ENCODE measurements at places on chromosomes 7 and 10.
A peak's percentile ranks its signal among the peaks of the same experiment; 100 is the strongest.

GRCh38 chr7:16515785-16516685 lies 10.6 kb upstream of the LRRC72 start:
- no peak for DNase-seq

- DNase-seq: peak; percentile 13
Observed at GRCh38 chr7:148854983-148855382, 29.1 kb downstream of the EZH2 start.

- DNase-seq: no peak
Observed at GRCh38 chr10:78688230-78688900, 380.4 kb upstream of the ZMIZ1 start.

GRCh38 chr7:57404343-57404966 lies 45.5 kb upstream of the ZNF716 start:
- no peak for DNase-seq

DNA sequence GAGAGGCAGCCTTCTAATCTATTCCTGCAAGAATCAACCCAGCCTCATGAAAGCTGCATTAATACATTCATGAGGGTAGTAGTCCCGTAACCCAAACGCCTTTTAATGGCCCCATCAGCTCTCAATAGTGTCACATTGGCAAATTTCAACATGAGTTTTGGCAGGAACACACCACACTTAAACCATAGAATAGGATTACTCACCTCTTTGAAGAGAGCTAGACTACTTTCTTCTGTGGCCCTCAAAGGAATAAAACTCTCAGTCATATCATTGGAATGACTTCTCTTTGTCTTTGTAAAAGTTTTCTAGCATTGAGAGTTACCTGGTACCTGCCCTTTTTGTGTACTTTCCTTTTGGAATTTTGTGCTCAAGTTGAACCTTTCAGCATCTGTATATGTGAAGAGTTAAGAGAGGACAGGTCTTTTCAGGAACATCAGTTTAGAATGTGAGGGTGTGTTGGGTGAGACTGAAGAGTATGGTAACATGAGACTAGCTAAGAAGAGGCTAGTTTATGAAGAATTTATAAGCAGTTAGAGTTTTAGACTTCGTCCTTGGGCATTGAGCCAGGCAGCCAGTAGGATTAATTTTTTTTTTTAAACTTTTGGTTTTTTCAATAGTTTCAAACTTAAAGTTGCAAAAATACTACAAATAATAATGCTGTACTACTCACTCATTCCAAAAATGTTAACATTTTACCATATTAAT lies 92.6 kb downstream of the MLLT10 start:
- no peak for DNase-seq

GRCh38 chr10:111275091-111275490 lies 198.3 kb downstream of the ADRA2A start:
- no peak for DNase-seq

DNA sequence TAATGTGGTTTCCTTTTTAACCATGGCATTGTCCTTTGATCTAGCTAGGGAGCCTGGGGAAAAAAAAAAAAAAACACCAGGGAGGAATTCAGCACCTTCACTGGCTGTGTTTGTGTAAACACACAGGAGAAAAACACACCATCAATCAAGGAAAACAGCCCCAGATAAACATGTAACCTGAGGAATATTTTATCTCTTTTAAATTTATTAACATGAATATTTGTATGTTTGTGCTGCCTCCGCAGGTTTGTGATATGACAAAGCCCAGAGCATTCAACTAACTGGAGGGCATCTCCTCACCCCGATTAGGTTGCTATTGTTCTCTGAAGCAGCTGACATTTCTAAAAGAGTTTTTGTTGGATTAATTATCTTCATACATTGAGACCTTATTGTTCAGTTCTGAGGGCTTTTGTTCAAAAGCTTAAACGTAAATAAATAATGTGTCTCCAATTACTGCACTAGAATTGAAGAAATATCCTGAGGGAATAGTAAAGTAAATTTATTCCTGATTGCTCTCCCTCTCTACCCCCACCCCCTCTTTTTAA lies 89.4 kb upstream of the SEMA3E start:
- DNase-seq: peak; percentile 70

- no peak for DNase-seq
Observed at GRCh38 chr7:106635411-106635810, 25.5 kb downstream of the CCDC71L start.

- no peak for DNase-seq
Observed at GRCh38 chr10:116253716-116254115, 19.3 kb downstream of the GFRA1 start.

GRCh38 chr7:28065308-28065707 lies 115.3 kb downstream of the JAZF1 start:
- DNase-seq: no peak

DNA sequence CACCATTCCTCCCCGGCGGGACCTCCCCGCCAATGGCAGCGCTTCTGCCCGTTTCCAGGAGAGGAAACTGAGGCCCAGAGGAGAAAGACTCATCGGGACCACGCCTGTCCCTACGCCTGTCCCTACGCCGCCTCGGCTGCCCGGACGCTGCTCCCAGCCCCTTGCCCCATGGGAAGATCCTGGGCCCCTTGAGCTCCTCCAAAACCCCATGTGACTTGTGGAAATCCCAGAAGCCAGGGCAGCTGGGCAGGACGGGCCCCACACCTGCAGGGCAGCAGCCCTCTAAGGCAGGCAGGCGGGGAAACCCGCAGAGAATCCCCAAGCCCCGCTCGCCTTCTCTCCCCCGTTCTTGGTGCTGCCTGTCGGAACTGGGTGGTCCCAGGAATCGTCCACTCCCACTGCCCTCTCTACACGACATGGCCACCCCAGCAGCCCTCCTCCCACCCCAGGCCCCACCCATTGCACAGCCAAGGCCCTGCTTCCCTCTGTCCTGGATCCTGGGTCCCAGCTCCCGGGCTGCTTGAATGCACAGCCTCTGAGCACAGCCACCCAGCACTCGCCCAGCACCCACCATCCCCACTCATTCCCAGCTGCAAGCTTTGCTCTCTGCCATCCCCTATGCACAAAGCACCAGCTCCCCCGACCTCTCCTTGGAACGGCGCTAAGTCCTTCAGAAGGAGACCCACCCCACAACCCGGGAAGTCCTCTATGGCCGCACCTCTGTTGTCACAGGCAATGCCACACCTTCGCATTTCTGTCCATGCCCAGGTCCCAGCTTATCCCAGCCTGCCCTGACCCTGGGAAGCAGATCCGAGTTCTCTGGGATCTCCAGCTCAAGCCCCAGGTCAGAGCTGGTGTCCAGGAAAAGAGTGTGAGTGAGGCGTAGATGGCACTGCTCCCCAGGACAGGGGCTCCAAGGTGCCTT lies 50.6 kb downstream of the SLC29A4 start:
- DNase-seq: no peak

DNA sequence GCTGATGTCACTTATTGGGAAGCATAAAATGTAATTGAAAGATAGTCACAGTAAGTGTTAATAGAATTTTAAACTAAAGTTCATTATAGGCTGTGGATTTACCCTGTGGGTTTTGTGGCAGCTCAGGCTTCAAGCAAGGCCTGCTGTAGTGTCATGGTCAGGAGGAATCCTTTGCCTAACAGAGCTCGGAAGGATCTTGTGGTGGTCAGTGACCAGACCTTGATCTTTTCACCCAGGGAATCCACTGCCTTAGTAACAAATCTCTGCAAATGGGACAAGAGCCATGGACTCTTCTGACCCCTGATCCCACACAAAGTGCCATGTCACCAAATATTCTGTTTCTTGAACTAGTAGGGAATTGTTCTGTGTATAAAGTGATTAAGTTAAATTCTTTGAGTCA lies 20.6 kb upstream of the HDAC9 start:
- no peak for DNase-seq

- DNase-seq: no peak
Observed at GRCh38 chr7:84092207-84092606, 102.4 kb downstream of the SEMA3A start.

DNA sequence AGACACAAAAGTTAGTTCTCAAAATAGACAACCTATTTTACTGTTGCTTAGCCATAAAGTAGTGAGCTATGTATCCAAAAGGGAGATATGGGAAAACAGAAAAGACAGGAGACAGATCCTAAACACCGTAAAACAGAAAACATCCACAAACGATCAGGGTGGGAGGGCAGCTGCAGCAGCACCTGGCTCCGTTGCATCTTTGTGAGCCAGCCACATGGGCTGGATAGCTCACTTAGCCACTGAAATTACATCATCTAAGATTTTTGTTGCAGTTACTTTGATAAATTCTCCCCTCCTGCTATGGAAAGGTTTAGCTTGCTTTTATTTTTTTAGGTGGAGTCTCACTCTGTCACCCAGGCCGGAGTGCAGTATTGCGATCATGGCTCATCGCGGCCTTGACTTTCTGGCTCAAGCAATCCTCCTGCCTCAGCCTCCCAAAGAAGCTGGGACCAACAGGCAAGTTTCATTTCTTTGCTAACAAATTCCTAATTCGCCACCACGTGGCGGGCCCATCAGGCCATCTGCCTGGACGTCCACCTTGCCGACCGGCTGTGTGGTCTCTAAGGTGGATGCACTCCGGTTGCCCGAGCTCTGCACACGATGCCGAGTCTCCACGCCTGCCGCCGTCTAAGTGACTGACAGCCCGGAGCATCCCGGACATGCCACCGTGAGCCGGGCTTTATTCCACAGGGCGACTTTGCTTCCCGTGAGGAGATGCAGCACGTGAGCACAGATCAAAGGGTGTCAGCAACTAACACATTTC lies 159.8 kb downstream of the DIP2C start:
- DNase-seq: peak; percentile 26

DNA sequence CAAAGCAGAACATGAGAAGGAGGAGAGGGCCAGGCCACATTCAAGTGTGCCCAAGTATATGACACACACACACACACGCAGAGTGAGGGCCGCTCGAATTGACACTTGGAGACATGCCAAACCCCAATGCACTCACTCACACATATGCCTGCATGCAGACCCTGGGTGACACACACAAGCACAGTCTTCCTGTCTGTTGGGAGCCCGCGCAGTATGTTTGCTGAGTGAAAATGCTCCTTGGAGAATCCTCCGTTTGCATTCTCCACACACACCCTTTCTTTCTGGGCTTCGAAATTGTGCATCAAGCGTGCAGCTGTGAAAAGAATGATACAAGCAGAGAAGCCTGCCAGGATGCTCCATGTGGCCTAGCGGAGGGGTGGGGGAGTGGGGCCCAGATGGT lies 120.9 kb downstream of the PLXNA4 start:
- DNase-seq: no peak

GRCh38 chr7:158076215-158076614 lies 511.4 kb downstream of the PTPRN2 start:
- DNase-seq: no peak

- peak; percentile 13 for DNase-seq
Observed at GRCh38 chr7:123208793-123209192, 9.0 kb upstream of the SLC13A1 start.

- DNase-seq: no peak
Observed at GRCh38 chr7:91674470-91674869, 206.0 kb downstream of the MTERF1 start.

GRCh38 chr10:48470115-48470892 lies 134.6 kb downstream of the ARHGAP22 start:
- no peak for DNase-seq

DNA sequence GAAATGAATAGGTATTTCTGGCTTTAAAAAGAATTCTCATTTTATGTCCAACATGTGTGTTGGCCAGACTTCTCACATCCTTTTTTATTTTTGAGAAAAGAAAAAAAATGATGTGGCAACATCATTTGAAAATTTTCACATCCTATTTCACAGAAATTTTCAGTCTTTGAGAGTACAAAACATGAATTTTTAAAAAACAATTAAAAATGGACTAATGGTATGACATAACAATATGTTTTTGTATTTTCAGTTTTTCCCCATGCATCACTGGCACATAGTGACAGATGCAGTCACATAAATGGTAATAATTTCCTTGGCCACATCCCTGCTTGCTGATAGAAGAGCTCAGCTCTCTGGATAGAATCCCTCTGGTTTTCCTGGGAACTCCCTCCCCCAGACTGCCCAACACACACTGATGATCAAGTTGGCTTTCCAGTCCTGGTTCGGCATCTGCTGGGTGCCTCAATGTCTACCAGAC lies 188.5 kb upstream of the AGR3 start:
- no peak for DNase-seq

DNA sequence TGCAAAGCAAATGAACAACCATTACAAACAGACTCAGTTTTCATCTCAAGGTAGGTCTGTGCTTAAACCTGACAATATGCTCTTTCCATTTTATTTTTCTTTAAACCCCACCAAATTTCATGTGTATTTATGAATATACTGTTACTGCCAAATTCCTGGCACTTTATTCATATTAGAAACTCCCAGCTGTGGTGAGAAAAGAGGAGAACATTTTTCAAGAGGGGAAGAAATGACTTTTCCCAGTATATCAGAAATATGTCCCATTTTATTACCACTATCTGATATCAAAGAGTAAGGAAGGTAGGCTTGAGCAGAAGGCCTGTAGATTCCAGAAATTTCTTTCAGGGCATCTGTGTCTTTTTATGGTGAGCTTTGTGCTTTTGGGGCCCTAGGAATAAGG lies 189.6 kb downstream of the ADAM12 start:
- DNase-seq: no peak

DNA sequence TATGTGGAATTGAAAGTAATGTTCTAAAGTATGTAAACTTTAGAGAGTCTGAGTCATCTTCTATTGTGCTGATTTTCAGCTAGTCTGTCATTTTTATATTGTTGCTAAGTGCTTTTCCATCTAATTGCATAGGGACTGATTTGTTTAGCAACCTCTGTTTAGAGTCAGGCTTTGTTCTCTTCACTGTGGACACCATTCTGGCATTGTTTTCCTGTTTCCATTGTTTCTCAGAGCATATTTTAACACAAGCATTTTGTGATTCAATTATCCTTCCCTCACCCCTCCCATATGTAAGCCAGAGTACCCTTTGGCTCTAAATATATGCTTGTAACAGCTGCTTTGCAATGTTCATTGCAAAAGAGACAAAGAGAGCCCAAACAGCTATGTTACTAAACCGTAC lies 748.4 kb upstream of the PHF14 start:
- peak; percentile 11 for DNase-seq

DNA sequence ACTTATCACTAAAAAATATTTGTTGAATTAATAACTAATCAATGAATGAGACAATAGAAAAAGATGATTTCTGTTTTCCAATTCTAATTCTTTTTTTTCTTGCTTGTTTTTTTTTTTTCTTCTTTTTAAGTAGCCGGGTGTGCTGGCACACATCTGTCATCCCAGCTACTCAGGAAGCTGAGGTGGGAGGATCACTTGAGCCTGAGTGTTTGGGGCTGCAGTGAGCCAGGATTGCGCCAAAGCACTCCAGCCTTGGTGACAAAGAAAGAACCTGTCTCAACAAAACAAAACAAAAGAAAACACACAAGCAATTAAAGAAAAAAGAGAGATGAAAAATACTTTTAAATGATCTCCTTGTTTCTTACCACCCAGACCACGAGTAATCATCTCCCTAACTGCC lies 1109.3 kb downstream of the REEP3 start:
- DNase-seq: no peak

GRCh38 chr10:83301732-83302131 lies 837.6 kb upstream of the GHITM start:
- no peak for DNase-seq

GRCh38 chr7:143929224-143929920 lies 5.7 kb upstream of the OR2F2 start:
- DNase-seq: no peak

- DNase-seq: no peak
Observed at GRCh38 chr7:96388166-96388565, 66.3 kb upstream of the SLC25A13 start.

GRCh38 chr7:150980663-150981062 lies 2.5 kb upstream of the KCNH2 start:
- DNase-seq: no peak
